ENCODE measurements at places on chromosomes 4 and X. TPM values are rescaled to one million over a fixed set of nuclear protein-coding genes. Genes with fewer than 3 reads are reported as not detected.

Gene GYPE
- total RNA-seq = not detected

Gene NMU
- 0.83 TPM for total RNA-seq

Gene SLIT2
- not detected for total RNA-seq

Gene GCNA
- total RNA-seq = 1.9 TPM

Gene GC
- not detected for total RNA-seq

Gene TLR8
- total RNA-seq = not detected

Gene EOLA1
- 21.3 TPM for total RNA-seq

Gene LPAR4
- total RNA-seq = not detected

Gene POLN
- 0.65 TPM for total RNA-seq

Gene PHKA1
- total RNA-seq = 30.8 TPM

Gene TCP11X2
- total RNA-seq = not detected

Gene STS
- 2.2 TPM for total RNA-seq

Gene GLRA2
- not detected for total RNA-seq

Gene AWAT2
- not detected for total RNA-seq

Gene ZDHHC15
- not detected for total RNA-seq

Gene PLP1
- not detected for total RNA-seq

Gene P2RY4
- 0.06 TPM for total RNA-seq

Gene NLGN4X
- total RNA-seq = 0.02 TPM

Gene ZIC3
- total RNA-seq = not detected

Gene TREX2
- total RNA-seq = 1.8 TPM

Gene CHRDL1
- not detected for total RNA-seq

Gene SLC9B1
- total RNA-seq = not detected

Gene RAB9B
- total RNA-seq = not detected

Gene HTN1
- not detected for total RNA-seq

Gene FAM184B
- 0.02 TPM for total RNA-seq

Gene VCX
- not detected for total RNA-seq

Gene CT45A2
- not detected for total RNA-seq

Gene DDX53
- not detected for total RNA-seq

Gene XAGE5
- total RNA-seq = not detected

Gene ADAMTS3
- total RNA-seq = not detected

Gene BEX5
- not detected for total RNA-seq

Gene ASMT
- 0.15 TPM for total RNA-seq

Gene NIPAL1
- total RNA-seq = 0.70 TPM

Gene TRAPPC2
- 7.7 TPM for total RNA-seq

Gene HSD17B11
- 58.2 TPM for total RNA-seq

Gene MAML3
- total RNA-seq = 11.6 TPM

Gene ZNF41
- 4.1 TPM for total RNA-seq

Gene RASL11B
- 0.08 TPM for total RNA-seq

Gene MAP3K15
- total RNA-seq = 2.1 TPM

Gene ZNF732
- total RNA-seq = not detected

Gene FAM9B
- total RNA-seq = not detected

Gene ABRAXAS1
- 4.7 TPM for total RNA-seq

Gene C4orf36
- 1.2 TPM for total RNA-seq

Gene ENPEP
- 0.01 TPM for total RNA-seq

Gene ADGRG2
- total RNA-seq = 9.3 TPM

Gene LRCH2
- 0.02 TPM for total RNA-seq

Gene HERC5
- 3.6 TPM for total RNA-seq

Gene USP17L13
- total RNA-seq = not detected

Gene HTN3
- total RNA-seq = not detected

Gene CC2D2A
- total RNA-seq = 11.6 TPM

Gene TAF7L
- 0.14 TPM for total RNA-seq

Gene VGLL1
- not detected for total RNA-seq

Gene CDKL2
- 0.63 TPM for total RNA-seq

Gene AMBN
- total RNA-seq = not detected

Gene F8A2
- total RNA-seq = not detected

Gene ADH7
- total RNA-seq = not detected

Gene IDH3G
- total RNA-seq = 58.1 TPM

Gene AKAP4
- 0.10 TPM for total RNA-seq

All from A549 treated with Hydrocortisone at 1 μM for 4 hours (cell line).